Chondrocyte (in vitro differentiated cells): ENCODE measurements at places on chromosomes 13 and 19.

- DNase-seq = no peak
These were observed 416.1 kb downstream of the ZNF536 start for GRCh38 chr19:30788105-30788765.

DNA sequence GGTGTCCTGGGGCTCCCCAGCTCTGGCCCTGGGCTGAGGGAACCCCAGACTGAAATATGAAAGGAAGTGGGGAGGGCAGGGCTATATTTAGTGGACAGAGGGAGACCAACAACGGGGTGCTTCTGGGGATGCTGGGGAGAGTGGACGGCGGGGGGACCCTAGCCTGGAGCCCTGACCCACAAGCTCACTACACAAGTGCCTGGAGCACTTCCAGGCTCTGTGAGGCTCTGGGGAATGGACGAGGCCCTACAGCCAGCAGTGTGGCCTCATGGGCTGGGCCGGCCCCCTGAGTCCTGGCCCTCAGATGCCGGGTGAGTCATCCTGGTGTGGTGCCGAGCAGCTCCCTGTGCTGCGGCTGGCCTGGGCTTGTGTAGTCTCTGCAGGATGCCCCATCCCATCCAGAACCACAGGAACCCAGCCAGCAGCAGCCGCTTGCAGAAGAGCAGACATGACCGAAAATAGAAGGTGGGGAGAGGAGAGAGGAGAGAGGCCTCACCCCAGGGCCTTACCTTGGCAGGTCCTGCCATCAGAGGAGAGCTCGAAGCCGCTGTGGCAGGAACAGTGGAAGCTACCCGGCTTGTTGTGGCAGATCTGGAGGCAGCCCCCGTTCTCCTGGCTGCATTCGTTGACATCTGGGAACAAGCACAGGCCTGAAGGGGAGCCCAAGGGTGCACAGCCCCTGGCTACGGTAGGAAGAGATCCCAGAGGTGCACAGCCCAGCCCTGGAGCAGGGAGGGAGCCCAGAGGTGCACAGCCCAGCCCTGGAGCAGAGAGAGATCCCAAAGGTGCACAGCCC is 26.1 kb downstream of the GAS6 start:
- no peak for DNase-seq

- no peak for DNase-seq
These were observed 968 bp upstream of the KL start for GRCh38 chr13:33015241-33015668.

DNA sequence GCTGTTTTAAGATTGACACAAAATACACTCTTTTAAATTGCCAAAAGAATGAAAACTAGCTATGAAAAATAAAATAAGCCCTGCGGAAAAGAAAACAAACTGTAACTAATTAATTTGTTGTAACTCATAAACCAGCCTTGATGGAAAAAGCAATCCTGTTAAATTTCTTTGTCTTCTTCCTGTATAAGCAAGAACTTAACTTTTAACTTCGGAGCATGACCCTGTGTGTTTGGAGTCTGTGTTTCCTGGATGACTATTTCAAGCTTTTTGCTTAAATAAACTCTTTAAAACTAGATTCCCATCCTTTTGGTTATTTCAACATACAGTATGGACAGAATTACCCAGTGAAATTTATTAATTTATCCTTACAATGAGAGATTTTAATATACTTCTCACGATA is 122.6 kb downstream of the TNFRSF19 start:
- no peak for DNase-seq

DNA sequence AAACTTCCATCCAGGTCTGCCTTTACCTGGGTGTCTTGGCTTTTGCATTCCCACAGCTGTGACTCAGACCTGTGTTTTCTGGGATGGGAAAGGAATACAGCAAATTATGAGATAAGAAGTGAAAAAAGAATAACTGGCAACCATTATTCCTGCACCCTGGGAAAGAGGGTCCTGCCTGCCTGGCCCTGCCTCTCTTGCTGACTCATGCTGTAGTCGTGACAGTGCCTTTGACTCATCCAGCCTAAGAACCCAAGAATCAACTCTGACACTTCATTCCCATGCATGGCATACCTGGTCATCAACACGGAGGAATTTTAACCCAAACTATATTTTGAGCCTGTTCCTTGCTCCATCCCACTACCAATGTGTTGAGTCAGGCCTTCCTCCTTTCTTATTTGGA is 185.4 kb upstream of the SERP2 start:
- DNase-seq = no peak

- DNase-seq = no peak
These were observed 620.3 kb upstream of the PCDH20 start for GRCh38 chr13:62035981-62036380.

- no peak for DNase-seq
These were observed 20.2 kb upstream of the PNMA8B start for GRCh38 chr19:46515879-46516350.

DNA sequence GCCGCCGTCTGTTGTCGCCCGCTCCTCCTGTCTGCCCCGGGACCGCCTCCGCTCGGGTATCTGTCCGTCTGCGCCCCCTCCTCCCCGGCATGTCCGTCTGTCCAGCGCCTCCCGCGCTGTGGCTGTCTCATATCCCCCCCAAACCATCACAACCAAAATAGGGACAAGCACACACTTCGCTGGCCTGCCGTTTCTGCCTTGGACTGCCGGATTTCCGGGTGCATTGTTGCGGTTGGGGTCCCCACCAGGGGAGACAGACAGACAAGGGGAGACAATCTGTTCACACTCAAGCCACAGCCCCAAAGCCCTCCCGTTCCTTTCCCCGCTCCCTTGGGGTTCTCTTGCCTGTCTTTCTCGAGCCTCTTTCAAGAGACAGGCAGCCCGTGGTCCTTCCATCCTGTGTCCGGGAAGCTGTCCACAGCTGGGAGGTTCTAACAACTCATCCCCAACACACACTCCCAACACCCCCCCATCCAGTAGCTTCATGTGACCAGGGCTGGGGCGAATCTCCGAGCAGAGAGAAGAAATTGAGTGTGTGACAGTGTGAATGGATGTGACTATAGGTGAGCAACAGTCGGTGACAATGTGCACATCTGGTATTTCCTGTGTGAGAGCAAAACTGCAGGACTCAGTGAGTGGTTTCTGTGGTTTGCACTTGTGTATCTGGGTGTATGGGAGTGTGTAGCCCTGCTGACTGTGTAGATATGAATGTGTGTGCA is 16.5 kb upstream of the FOSB start:
- DNase-seq = no peak

DNA sequence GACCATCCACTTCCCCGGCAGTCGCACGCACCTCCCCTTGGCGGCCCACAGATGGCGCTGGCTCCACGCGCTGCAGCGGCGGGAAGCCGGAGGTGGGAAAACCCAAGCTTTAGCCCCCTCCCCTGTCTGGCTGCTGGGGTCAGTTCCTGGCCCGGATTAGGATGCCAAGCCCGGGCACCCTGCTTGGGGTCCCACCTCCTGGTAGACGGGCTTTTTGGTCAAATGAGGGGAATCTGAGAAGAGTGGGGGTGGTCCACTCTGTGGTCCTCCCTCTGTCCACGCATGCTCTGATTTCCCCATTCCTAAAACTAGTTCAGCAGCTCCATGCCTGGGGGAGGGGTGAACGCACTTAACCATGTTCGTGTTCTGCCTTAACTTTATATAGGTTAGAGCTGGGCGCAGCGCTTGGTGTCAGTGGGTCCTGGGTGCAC is 8.1 kb upstream of the ADGRE2 start:
- no peak for DNase-seq

DNA sequence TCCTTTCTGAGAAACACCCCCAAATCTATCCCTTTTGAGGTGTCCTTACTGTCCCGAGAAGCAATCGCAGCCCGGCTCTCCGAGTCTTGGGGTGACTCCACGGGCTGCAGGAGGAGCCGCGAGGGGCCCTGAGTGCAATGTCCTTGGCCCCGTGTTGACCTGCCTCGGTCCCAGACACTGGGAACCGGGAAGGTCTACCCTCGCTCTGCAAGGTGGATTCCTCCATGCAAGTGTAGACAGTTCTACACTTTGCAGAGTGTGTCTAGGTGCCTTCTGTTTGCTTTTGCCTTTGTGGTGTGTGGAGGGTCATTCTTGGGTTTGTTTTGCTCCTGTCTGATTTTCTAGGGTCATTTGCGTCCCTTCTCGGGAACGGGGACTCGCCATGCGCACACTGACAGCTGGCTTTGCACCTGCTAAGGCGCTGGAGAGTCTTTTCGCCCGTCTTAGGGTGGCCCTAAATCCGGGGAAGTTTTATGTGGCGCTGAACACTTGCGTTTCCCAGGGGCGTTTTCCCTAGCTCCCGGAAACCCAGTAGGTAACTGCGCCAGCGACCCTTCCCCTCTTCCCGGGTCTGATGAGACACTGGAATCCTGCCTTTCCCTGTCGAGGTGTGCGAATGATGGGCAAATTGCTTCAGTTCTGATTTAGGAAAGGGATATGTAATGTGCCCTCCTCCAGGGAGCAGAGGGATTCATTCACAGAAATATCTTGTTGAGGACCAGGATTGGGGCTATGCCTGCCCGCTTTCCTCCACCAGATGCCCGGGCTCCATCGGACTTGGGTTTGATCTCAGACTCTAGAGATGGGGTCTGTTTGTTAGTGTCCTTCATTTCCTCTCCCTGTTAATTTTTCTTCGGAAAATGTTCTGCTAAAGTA is 755 bp downstream of the SERTM1 start:
- DNase-seq = no peak

DNA sequence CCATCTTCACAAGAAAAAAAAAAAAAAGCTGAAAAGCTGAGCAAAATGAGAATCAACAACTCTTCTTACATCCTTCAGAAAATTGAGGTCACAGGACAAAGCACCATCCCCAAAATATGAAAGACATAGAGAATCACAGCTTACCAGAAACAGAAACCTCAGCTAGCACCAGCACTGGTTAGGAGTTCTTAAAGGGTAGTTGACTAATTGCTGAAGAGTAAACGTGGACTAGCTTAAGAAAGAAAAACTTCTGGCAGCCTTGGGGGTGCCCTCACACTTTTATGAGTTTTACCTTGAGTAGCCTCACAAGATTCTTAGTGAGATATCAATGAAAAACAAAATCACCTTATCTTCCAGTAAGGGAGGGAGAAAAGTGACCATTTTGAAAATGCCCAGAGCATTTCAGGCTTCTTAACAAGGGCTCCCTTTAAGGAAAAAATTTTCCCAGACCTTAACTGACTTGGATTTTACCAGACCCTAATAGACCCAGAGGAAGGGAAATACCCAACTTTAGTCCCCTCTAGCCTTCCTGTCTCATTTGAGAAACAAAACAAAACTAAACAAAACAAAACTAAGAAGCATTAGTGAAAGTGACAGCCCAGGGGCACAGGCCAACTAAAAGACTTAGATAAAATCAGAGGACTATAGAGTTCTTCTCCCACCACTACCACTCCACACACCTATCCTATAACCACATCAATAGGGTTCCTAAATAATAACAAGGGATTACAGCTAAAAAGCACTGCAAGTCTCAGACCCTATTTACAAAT is 888.6 kb downstream of the DIAPH3 start:
- no peak for DNase-seq
